AML-193 (cell line): ENCODE measurements at places on chromosomes 2 and 18.

DNA sequence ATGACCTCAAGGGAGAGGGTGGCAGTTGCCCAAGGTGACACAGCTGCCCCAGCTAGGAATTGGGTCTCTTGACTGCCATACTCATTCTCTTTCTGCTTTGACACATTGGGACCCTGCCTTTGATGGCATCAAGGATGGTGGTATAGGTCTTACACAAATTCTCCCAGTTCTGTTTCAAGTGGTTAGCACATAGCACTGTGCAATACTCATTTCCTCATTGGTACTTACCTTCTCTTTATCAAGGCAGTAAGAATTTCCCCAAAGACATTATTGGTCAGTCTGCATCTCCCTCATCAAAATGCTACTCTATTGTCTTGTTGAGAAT, 35.9 kb upstream of the CCDC93 start:
- no peak for DNase-seq

DNA sequence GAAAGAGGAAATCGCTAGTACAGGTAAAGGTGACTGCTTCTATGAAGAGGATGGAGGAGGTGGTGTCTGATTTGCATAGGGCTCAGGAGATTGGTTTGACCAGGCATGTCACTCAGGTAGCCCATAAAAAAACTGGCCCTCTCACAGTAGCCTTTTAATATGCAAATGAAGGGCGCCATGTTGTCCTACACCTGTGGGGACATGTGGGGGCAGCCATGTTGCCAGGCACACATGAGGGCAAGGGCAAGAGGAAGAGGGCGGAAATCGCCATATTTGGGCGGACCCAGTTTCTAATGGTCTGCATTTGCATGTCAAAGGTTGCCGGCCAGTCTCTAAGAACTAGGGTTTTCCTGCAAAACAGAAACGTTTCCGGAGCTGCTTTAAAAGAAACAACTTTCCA, 1330.6 kb downstream of the DSC3 start:
- DNase-seq, result no peak

DNA sequence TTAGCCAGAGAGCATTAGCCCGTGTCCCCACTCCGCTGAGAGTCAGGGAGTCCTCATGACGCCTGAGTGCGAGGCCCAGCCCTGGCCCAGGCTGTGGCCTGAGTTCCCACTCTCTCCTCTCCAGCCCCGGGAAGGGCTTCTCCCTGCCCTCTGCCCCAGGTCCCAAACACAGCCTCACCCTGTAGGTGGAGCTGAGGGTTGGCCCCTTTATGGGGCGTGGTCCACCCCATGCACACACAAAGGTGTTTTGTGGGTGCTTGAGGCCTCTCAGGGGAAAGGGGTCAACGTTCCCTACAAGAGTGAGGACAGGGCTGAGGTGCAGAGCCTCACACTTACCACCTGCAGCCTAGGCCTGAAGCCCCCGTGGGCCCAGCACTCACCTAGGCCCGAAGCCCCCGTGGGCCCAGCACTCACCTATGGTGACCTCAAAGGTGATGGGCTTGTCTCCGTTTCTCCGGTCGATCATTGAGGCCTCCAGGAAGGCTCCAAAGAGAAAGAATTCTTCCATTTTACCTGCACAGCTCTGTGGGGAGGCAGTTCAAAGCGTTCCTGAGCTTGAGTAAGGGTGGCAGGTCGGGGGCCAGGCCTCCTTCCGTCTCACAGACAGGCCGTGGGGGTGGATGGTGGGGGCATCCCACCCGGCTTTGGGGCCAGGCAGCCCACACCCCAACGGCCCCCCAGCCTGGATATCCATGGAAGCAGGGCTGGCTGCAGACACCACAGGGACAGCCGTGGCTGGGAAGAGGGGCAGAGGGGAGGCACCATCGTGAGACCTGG, 2.1 kb upstream of the OTOF start:
- no peak for DNase-seq

GRCh38 chr2:150571121-150571520, 83.7 kb upstream of the RND3 start:
- DNase-seq, result no peak

GRCh38 chr2:76851000-76851399, 671.2 kb downstream of the LRRTM4 start:
- DNase-seq, result no peak

- no peak for DNase-seq
Measured at GRCh38 chr2:229610333-229610732, 104.0 kb downstream of the DNER start.
